Ovary (tissue), 10 donors: ENCODE measurements at places on chromosomes 4 and X. TPM values are rescaled to one million over a fixed set of nuclear protein-coding genes. Genes with fewer than 3 reads are reported as not detected.

- no peaks in the 10 kb centered on the region for H3K4me1 ChIP-seq
- DNase-seq, result no peak
- H3K36me3 ChIP-seq, result no peaks in the 10 kb centered on the region
These were observed 1.1 kb downstream of the KLHL15 start for GRCh38 chrX:24025741-24026403.

DNA sequence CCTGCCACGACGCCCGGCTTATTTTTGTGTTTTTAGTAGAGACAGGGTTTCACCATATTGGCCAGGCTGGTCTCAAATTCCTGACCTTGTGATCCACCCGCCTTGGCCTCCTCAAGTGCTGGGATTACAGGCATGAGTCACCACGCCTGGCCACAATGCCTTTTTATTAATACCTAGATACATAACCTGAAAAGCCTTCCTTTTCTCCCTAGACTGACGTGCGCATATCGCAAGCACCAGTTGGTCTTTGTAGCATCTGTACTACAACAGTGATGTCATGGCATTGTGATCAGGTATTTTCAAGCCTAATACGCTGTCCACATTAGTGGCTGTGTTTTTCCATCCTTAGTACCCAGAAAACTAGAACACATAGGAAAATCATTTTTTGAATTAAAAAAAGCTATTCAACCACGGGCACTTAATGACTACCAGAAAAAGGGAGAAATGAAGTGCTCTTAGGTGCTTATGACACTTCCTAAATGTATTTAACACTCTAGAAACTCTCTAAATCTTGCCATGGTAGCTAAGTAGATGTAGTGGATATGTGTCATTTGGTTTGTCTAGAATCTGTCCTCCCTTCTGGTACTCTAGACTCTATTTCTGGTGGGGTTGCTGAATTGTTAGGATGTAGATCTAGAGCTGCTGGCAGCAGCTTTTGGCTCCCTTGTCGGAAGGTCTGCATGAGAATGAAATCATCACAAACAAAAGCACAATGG is 707.8 kb downstream of the STIM2 start:
- no peaks in the 10 kb centered on the region for H3K27me3 ChIP-seq
- no peak overlapping the region for H3K27ac ChIP-seq
- no peak overlapping the region for H3K4me3 ChIP-seq
- no peaks in the 10 kb centered on the region for H3K36me3 ChIP-seq
- no peaks in the 10 kb centered on the region for H3K4me1 ChIP-seq
- no peak for DNase-seq

DNA sequence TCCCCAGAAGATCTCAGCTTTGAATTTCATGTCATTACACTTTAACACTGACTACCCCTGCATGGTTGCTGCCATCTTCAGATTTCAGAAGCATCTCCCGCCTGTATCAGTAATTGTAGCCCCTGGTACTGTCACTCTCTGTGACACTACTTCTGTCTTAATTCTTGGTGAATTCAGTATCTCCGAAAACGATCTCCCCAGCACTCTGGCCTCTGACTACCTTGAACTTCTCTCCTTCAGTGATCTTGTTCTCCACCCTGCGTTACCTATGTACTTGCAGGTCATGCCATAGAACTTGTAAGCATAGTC is 53.8 kb upstream of the ABCG2 start:
- H3K27me3 ChIP-seq, result no peaks in the 10 kb centered on the region
- H3K27ac ChIP-seq, result no peak overlapping the region
- no peaks in the 10 kb centered on the region for H3K4me1 ChIP-seq
- no peak overlapping the region for H3K4me3 ChIP-seq
- no peaks in the 10 kb centered on the region for H3K36me3 ChIP-seq

GRCh38 chr4:23023121-23023520 is 330.4 kb downstream of the GBA3 start:
- no peaks in the 10 kb centered on the region for H3K36me3 ChIP-seq
- H3K27me3 ChIP-seq, result no peaks in the 10 kb centered on the region
- H3K4me1 ChIP-seq, result no peaks in the 10 kb centered on the region

The CFAP99 gene
- 0.10 TPM for polyA plus RNA-seq
